Central memory CD4-positive, alpha-beta T cell (primary cell): ENCODE measurements at places on chromosomes 2 and 18.

GRCh38 chr2:25673300-25674076, at the start of gene DTNB:
DTNB (minus strand) TSS chr2:25673577; CDS start chr2:25652660, 20,917 bp downstream.
- peak; percentile 70 for DNase-seq

DNA sequence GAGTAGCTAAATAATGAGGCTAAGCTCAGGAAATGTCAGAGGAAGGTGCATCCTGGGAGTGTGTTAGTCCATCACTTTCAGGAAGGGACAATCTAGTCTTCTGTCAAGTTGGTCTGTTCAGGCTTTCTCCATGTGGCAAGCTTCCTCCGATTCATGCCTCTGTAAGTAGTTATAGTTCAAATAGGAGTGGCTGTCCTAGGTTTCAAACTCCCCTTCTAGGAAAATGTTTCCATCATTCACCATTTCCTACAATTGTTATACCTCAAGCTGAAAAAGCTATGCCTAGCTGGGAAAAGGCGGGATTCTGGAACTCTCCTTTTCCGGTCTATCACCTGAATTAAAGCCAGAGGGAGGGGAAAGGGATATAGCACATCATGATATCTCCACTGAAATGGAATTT, 287.7 kb upstream of the ZSWIM2 start:
- no peak for DNase-seq

DNA sequence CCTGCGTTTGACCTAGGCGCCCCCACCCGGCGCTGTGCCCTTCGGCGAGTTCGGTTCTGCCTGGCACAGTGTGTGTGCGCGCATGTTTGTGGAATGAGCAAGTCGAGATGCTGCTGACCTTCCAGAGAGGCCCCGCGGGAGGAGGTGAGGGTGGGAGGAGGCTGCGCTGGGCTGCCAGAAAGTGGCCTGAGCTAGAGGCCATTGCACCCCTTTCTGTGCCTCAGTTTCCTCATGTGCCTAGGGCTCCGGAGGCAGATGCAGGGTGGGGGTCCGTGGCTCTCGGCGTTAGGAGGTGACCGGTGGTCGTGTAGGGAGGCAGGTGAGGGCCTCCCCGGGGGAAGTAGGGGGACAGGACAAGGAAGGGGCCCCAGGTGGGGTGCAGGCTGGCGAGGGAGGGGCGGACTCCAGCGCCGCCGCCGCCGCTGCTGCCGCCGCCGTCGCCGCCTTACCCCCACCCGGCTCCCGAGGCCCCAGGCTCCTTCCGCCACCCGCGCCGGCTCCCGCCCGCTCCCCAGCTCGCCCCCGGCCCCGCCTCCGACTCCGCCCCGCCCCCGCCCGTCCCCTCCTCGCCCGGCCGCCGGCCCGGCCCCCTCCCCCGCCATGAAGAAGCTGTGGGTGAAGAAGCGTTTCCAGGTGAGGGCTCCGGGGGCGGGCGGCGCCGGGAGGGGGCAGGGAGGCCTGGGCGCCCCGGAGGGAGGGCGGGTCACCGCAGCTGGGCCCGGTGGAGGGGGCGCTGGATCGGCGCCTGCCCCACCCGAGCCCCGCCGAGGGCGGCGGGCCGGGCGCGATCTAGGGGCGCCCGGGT, 7.0 kb downstream of the SPEG start:
- DNase-seq, result peak; percentile 30

DNA sequence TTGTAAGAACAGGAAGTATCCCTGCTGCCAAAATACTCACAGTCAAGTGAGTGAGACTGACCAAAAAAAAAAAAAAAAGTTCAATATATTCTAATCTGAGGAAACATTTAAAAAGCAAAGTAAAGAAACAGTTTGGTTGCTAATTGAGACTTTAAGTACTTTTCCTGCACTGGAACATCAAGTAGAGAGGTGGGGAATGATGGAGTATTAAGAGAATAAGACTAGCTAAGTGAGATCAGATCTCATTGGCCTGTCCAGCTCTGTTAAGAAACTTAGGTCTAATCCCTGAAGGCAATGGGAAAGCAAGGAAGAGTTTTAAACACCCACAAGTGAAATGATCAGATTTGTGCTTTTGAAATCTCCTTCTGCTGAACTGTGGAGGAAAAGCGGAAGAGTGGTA, 27.8 kb upstream of the MAP4K3 start:
- no peak for DNase-seq

GRCh38 chr2:124187948-124188347, 162.9 kb downstream of the CNTNAP5 start:
- no peak for DNase-seq
